ENCODE measurements at places on chromosomes 3 and 15.

DNA sequence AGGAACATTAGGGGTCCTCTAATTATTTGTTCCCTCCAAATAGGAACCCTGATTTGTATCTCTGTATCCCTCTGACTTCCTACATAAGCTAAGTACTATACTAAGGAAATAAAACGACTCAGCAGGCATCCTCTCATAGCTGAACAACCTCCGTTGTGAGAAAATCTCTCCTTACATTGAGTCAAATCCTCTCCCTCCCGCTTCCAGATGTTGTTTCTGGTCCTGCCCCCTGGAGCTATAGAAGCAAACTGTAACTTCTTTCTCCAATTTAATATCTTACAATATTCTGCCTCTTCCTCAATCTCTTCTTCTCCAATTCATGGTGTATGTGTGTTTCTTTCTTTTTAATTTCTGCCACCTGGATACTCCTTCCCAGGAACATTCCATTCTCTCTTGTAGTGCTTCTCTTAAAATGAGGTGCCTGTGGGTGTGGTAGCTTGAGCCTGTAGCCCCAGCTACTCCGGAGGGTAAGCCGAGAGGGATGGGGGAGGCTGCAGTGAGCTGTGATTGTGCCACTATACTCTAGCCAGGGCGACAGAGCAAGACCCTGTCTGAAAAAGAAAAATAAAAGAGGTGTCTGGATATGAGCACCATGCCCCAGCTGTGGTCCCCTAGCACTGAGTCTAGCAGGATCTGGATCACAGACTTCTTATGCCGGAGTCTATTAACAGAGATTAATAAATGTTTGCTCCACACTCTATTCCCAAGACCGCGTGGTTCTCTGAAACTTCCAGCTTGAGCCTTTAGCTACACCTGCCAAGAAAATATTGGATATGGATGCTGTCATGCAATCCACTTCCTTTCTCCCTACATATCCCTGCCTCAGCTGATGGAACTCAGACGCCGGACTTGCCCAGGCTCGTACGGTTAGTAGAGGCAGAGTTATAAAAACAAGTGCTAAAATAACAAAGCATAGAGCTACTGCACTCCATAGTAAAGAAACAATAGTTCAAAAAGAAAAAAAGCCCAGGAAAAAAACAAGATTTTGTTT, 42.9 kb upstream of the NEO1 start:
- DNase-seq = no peak

DNA sequence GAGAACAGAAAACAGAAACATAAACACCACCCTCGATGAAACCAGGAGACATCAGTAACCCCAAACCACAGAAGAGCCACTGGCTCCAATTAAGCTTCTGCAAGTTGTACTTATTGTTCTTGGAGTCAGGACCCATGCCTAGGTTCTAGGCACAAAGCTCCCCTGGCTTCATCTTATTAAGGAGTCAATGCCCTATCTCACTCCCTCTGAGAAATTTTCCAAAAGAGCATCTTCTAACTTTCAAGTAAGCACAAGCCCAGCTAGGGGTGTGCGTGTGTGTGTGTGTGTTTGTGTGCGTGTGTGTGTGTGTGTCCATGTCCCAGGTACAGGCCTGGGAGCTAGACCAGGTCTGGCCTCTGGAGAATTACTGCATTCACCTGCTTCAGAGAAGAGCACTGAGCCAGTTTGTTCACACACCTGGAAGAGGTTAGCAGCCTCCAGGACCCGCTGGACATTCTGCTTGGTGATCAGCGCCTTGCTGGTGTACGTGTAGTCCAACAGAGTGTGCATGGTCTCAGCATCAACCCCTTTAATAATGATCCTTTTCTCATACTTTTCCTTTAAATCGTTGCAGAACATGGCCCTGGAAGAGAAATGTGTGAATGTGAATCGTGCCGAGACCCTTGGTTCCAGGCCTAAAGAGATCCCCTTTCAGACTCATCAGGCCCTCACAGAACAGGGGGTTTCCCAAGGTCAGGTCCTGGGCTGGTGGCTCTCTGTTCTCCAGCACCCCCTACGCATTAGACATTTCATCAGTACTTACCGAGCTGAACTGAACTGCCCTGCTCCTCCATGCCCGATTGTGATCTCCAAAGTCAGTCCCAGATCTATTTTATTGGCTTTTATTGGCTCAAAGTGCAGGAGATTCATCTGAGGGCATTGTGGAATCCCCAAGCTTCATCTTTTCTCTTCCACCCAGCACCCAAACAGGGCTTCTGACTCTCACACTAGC, 27.8 kb downstream of the KLHL6 start:
- no peak for DNase-seq

DNA sequence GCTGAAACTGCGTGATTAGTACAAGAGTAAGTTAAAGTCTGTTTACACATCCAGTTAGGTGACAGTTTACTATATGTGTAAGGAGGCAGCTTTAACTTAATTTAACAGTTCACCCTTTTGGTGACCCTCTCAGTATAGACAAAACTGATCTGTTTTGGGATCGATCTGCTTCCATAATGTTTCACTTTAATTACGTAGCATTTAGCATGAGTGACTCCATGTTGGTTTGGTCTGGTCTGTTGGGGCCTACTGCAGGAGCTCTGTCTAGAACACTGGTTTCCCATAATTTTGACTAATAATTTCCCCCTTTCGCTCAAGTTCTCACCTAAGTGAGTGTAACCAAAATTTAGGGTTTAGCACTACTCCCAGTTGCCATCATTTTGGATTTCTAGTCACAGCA, 6.4 kb upstream of the SECISBP2L start:
- no peak for DNase-seq

GRCh38 chr3:122003112-122003511, 18.9 kb downstream of the ILDR1 start:
- DNase-seq = no peak

- no peak for DNase-seq
Measured at GRCh38 chr15:36428102-36428845, 151.2 kb upstream of the CDIN1 start.

GRCh38 chr15:78175330-78175729, 26.2 kb downstream of the IDH3A start:
- DNase-seq = no peak

- DNase-seq = no peak
Measured at GRCh38 chr3:174199696-174200095, 659.4 kb upstream of the NAALADL2 start.

- no peak for DNase-seq
Measured at GRCh38 chr15:69762373-69763148, 309.9 kb downstream of the RPLP1 start.

- no peak for DNase-seq
Measured at GRCh38 chr3:136703429-136703828, 48.7 kb downstream of the STAG1 start.

DNA sequence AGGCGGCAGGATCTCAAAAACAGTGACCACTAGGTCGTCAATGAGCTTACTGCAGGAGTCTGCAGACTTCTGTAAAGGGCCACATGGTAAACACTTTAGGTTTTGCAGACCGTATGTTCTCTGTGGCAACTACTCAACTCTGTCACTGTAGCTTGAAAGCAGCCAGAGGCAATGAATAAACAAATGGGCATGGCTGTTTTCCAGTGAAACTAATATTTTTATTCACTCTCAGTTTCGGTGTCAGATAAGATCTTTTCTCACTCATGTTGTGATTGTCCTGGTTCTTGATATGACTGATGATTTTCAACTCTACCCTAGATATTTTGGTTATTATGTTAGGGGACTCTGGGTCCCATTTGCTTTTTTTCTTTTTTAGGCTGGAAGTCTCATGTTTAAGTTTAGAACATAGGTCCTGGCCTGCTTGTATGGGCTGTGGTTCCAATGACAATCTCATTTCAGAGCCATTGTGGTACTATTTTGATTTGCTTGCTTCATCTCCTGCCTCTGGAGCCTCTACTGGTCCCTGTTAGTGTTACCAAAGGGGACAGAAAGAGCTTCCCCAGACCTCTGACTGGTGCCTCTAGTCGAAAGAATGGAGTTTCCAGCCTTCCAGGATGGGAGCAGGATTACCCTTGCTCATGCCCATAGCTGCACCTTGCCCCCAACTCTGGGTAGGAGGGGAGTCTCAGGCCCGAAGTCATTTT, 222.0 kb downstream of the STT3B start:
- DNase-seq = no peak

GRCh38 chr15:58138106-58138505, at the start of gene AQP9:
Gene AQP9 (plus strand): TSS chr15:58138381. CDS start chr15:58138566, 185 bp downstream.
- DNase-seq = no peak

- no peak for DNase-seq
Measured at GRCh38 chr3:16349986-16350596, 85.1 kb downstream of the OXNAD1 start.

DNA sequence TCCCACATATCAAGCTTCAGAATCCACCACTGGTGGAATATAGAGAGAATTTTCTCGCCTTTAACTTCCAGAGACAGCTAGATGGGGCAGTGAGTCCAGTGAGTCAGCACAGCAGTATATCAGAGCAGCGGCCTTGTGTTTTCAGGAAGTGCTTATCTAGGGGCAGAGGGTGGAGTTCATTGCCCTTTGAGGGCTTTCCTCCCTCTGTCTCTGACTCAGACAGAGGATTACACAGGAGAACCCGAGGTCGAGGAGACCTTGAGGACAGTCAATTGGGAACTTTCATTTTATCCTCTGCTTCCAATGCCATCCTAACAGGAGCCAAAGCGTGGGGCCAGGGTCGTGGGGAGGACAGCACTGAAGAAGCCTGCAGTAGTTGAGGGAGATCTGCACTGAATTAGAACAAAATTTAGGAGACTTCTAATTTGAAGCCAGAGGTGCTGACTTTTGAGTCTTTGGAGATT, 109.6 kb upstream of the UMPS start:
- DNase-seq = no peak
